Ammon's horn (tissue), 1 donor: ENCODE measurements at places on chromosomes 6 and 20.
A peak's percentile ranks its signal among the peaks of the same experiment; 100 is the strongest.

- DNase-seq = no peak
Measured at GRCh38 chr6:167493976-167494697, 169.3 kb downstream of the TTLL2 start.

DNA sequence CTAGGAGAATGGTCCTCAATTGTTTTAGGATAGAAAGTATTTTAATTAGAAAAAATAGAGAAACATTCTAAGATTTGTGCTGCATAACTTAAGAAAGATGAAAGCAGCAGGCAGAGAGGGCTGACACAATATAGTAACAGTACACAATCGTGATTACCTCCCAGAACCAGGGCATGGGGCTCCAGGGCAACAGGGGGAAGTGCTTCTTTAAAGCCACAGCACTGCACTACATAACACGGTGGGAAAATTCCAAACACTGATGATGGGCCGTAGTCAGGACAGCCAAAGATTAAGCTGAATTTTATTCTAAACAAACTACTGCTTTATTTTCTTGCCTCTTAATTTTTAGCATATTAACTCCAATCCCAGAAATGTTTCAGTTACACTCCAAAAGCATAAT, 14.4 kb downstream of the EXOC2 start:
- no peak for DNase-seq

GRCh38 chr20:39799366-39799965, 837.3 kb downstream of the DHX35 start:
- DNase-seq = no peak

DNA sequence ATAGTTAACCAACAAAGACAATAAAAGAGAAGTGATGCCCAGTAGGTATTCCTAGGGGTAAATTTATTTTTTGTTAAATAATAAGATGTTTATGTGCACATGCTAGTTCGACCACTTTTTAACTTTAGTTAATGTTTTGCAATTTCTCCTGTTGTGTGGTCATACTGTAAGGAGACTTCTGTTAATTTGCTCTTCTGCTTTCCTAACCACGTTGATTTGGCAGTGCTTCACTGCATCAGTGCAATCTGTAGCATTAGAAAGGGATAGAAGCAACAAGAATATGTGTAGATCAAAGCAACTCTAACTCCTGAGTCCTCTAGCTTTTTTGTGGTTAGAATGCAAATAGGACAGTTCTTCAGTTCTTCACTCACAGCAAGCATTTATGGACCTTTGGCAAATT, 13.9 kb downstream of the MYB start:
- DNase-seq = no peak

DNA sequence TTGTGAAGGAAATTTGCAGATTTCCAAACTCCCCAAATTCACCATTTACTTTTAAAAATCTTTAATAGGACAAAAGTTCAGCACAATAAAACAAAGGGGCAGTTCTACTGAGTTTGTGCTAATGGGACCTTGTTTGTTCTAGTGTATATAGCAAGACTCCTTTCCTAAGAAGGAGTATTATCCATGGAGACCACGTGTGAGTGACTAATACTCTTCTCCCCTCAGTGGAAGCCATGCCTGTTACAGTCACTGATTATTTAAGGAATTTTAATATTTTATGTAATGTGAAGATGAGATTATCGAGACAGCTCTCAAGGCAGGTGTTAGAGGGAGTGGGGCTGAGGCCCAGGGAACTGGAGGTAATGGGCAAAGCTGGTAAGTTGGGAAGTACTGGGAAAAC, 16.4 kb upstream of the QKI start:
- DNase-seq = no peak

- no peak for DNase-seq
Measured at GRCh38 chr6:35242486-35242885, 17.0 kb upstream of the ZNF76 start.

DNA sequence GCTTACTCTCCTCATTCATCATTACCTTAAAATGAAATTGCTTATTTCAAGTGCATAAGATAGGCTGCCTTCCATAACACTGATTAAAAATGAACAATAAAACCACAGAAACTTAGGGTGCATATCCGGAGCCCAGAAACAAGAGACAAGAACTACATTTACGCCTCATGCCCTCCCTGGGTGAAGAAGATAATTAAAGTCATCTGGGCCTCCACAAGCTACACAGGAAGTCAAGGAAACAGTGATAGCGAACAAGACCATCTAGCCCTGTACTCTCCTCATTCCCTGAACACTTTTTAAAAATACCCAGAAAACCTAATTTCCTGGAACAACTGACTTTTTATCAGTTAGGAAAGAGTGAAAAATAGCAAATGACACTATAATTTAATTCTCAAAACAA, 6.3 kb downstream of the SOD2 start:
- no peak for DNase-seq

GRCh38 chr6:30591008-30591407, 19.8 kb downstream of the ABCF1 start:
- DNase-seq = no peak

DNA sequence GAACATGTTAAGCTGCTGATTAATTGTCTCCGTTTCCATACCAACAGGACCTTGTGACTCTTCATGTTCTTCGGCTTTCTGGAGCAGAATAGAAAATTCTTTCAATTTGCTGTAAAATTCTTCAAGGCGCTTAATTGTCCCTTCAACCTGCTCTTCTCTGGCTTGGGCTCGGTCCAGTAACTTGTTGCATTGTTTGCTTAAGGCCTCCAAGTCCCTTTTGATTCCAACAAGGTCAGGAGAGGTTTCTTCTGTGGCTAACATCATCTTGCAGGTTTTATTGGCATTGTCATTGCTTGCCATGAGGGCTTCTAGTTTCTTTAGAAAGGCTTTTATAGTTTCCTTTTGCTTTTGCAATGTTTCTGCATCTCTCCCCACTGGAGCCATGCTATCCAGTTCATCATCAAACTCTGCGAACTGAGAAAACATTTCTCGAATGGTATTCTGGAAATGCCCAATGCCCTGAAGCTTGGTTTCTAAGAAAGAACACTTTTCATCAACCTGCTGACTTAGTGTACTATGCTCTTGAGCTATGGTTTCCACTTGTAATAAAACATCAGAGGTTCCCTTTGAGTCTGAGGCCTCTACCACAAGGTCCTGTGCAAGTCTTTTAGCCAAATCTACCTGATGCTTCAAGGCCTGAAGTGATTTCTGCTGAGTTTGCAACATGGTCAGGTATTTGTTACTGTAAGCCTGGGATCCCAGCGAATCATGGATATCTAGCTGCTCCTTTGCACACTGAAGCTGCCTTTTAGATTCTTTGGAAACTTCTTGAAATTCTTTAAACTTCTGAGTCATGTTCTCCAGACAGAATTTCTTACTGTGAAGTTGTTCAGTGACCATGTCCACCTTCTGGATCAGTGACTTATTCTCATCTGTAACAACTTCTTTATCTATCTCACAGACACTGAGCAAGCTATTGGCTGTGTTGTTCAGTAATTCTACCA, 90.2 kb downstream of the DST start:
- DNase-seq = no peak

GRCh38 chr6:160363016-160363996, 15.1 kb downstream of the SLC22A3 start:
- DNase-seq = no peak

DNA sequence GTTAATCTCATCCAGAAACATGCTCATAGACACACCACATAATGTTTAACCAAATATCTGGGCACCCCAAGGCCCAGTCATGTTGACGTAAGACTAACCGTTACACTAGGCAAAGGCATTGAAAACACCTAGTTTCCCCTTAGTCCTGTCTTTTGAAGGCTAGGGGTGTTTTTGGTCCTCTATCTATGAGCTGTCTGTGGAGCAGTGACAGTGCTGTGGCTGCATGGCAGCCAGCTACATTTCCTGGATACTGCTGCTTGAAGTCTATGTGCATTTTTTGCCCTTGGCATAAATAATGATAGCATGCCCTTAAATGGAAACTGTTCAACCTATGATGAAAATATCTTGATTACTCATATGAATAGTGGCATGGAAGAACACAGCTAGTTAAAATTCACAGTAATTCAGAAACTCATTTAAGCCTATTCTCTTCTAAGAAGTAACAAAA, 18.6 kb downstream of the FARS2 start:
- no peak for DNase-seq

GRCh38 chr6:140915551-140915950, 1217.2 kb upstream of the GJE1 start:
- DNase-seq = no peak

DNA sequence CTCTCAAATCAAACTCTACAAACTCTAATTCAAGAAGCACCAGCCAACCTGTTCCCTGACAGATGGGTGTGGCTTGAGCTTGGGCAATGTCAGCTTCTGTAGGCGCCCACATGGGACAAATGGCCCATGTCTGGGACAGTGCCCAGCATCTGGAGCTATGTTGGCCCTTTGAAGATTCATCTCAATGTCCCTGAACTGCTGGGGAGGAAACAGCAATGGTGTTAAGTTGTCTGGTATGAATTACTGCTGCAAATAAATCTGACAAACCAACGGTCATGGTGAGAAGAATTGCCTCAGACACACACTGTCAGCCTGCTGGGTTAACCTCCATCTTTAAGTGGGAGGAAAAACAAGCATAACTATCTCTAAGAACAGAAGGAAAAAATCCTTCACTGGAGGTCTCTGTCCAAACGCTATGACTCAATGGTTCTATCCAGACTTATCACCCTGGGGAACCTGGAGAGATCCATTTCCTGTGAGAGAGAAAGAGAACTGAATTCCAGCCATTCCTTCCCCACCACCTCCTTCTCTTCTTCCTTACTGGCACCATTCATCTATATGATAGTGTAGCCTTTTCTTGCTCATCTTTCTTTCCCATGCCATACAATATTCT, 274.9 kb downstream of the CDH26 start:
- no peak for DNase-seq

DNA sequence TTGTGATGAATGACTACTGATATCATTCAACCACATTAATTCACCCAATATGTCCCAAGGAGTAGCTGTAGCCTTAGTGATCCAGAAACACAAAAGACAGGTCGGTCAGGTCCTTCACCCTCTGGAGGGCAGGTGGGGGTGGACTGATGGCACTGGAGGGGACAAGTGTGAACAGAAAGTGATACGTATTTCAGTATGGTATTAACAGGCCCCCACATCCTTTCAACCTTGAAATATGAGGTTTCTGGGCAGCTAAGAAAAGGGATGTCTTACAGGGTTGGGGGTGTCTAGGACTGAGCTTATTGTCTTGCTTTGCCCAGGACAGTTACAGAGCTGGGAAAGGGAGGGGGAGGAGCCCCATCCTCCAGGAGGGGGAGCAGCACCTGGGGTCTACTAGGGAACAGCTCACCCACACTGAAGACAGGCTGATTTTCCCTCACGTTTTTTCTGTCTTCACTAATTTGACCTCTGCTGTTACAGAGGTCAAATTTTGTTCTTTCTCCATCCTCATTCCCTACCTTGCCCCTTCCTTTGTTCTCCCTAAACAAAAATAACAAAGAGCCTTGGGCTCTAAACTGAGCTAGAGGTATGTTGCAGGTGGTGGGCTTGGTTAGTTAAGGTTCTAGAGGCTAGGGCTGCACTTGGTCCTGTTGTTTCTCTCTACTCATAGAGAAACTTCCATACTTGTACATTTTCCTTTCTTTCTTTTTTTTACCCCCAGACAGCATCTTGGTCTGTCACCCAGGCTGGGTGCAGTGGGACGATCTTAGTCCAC, 38.0 kb upstream of the EEF1A1 start:
- DNase-seq = no peak

DNA sequence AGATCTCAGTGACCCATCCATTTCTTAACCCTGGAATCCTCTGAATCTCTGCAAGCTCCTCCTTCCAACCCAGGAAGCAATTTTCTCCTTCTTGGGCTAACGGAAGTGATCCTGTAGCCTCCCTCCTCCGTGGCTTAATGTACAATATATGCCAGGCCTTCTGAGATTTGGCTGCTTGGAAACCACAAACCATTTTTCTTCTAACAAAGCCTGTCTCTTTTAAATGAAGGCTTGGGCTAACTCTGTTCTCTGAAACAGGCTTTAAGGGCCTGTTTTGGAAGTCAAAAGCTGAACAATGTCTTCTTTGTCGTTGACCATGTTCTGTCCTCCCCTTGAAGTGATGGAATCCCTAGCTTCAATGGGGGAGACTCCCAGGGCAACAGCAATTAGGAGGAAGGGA, 14.9 kb downstream of the FYN start:
- DNase-seq = peak; percentile 73

GRCh38 chr6:15522856-15523529, 139.8 kb downstream of the DTNBP1 start:
- DNase-seq = no peak

DNA sequence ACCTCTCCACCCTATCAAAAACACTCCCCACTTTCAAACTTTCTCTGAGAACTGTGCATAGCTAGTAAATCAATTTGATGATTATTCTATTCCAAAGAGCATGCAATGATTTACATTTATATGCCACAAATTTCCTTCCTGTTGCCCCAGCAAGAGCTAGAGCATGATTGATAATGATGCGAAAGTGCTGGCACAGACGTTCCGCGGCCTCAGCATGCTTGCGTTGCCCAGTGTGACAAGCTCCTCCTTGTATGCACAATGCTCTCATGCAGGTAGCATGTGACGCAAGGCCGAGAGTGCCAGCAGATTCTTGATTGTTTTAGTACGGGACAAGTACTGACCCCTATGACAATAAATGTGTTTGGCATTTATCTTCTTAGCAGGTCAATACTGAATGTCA, 696.3 kb upstream of the SLC35B3 start:
- no peak for DNase-seq

DNA sequence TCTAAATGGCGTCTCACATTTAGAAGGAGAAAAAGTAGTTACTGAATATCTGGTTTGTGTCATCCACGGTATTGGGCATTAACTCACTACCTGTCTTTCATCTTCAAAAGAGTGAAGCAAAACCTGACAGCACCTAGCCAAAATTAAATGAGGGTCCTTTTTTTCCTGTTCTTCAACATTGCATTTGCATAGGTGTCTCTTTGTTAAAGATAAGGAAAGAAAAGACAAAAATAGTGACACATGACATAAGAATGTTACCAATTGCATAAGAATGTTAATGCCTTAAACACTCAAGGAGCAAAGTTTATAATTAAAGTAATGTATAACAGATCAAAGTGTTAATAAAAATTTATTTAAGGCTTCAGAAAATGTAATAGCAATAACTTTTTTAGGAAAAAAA, 61.4 kb upstream of the MANEA start:
- DNase-seq = no peak

DNA sequence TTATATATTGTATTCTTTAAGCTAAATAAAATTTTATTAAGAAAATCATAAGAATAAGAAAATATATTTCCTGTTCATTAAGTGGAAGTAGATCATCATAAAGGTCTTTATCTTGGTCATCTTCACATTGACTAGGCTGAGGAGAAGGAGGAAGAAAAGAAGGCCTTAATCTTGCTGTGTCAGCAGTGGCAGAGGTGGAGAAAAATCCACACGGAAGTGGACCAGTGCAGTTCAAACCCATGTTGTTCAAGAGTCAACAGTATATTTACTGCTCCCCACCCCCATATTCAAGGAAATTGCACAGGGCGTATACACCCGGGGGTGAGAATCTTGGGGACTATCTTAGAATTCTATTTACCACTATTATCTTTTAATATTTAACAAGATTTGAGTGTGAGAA, 178.6 kb upstream of the SCGN start:
- no peak for DNase-seq

DNA sequence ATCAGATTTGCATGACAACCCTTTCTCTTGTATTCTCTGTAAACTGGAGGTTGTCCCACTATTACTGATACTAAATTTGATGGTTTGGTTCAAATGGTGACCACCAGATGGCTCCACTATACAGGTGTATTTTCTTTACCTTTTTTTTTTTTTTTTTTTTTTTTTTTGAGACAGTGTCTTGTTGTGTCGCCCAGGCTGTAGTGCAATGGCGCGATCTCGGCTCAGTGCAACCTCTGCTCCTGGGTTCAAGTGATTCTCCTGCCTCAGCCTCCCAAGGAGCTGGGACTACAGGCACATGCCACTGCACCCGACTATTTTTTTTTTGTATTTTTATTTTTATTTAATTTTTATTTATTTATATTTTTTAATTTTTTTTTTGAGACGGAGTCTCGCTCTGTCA, 6.6 kb upstream of the WTAP start:
- no peak for DNase-seq
